ENCODE measurements at places on chromosomes 3 and 15.

GRCh38 chr3:51024121-51024520 is 349.4 kb downstream of the DOCK3 start:
- no peak for DNase-seq

GRCh38 chr15:29883126-29883525 is 60.9 kb upstream of the TJP1 start:
- no peak for DNase-seq

DNA sequence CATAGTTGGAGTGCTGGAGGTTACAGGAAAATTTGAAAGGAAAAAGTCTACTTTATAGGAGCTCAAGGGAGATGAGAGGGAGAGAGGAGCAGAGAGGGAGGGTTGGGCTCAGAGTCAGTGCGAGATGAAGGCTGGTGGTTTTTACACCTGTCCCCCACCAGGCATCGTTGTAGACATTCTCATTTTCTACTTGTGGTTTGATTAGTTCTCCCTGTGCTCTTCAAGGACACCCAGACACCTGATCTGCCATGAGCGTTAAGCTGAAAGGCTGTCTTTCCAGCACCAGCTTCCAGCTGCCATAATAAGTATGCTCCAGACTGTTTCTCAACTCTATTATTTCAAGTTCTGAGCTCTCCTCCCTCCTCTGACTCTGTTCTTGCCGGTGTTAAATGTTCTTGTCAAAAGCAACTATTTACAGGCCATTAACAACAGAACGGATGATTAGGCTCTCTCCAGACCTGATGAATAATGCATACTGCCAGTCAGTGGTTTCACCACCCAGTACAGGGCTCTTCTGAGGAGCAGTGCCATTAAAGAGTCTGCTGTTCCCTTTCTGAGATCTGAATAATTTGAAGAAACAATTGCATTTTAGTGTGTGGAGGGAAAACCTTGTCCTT is 514.6 kb upstream of the MCTP2 start:
- DNase-seq: no peak

- DNase-seq: no peak
These were observed 14.9 kb downstream of the PLA2G4D start for GRCh38 chr15:42079401-42079908.

GRCh38 chr3:185820973-185821758 is 3.7 kb downstream of the IGF2BP2 start:
- DNase-seq: no peak

DNA sequence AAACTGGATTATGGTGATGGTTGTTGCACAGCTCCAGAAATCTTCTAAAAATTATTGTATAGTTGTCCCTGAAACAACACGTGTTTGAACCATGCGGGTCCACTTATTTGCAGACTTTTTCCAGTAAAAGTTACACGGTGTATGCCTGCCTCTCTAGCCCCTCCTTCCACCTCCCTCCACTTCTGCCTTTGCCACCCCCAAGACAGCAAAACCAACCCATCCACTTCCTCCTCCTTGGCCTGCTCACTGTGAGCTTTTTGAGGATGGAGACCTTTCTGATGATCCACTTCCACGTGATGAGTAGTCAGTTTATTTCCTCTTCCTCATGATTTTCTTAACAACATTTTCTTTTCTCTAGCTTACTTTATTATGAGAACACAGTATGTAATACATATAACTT is 5.4 kb downstream of the CYFIP1 start:
- no peak for DNase-seq

DNA sequence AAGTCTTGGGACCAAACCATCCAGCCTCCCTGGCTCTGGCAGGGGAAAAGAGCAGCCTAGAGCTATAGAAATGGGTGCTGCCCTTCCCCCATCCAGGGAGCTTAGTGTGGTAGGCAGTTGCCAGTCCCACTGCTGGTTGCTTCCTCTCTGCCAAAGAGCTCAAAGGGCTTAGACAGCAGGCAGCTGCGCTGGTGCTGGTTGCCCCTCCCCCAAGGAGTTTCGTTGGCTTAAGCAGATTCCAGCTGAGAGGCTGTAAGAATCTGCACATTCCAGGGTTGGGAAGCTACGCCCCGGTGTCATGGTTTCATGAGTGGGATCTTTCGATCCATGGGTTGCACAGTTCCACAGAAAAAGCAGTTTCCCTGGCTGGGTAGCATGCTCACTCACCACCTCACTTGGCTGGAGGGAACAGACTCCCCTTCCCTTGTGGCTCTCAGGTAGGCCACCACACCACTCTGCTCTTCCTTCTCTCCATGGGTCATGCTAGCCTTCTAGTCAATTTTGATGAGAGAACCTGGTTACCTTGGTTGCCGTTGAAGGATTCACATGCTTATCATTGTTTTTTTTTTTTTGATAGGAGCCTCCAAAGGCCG is 195.1 kb downstream of the EPHA6 start:
- DNase-seq: no peak

All from stimulated activated CD8-positive, alpha-beta memory T cell treated with anti-CD3 and anti-CD28 coated beads, Interleukin-4, amount 100 ng/mL, for 1 hour (primary cell).